A172 (cell line): ENCODE measurements at places on chromosomes 13 and 19. TPM values are rescaled to one million over a fixed set of nuclear protein-coding genes. Genes with fewer than 3 reads are reported as not detected.

DNA sequence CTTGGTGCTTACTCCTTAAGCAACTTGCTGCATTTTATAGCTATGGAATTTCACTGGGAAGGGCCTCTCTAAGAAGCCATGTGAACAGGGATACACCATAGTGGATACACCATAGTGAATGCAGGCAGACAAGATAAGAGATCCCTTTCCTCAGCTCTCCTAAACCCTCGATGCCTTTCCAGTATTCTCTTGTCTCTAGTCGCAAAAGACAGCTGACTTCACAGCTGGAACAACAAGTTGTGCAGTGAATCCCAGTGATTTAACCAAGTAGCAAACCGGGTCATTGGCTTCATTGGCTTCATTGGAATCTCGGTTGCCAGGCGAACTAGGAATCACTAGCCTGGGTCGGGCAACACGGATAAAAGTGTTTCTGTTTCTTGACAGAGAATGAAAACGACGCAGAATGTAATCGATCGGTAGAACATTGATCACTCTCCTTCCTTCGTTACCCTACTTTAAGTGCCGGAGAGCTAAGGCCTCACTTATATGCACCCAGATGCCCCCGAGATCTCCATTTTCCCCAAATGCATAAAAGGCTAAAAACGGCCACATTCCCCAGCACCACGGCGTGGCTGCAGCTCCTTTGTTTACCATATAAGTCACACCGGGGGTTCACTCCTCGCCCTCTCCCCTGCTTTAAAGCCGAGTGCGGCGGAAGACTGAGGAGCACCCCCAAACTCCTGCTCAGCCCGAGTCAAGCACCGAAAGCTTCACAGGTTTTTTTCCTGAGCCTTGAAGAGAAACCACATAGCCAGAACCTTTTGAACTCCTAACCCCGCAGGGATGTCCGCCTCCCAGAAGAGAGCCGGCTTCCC is 674 bp downstream of the TRPC4 start:
- no peak for DNase-seq

DNA sequence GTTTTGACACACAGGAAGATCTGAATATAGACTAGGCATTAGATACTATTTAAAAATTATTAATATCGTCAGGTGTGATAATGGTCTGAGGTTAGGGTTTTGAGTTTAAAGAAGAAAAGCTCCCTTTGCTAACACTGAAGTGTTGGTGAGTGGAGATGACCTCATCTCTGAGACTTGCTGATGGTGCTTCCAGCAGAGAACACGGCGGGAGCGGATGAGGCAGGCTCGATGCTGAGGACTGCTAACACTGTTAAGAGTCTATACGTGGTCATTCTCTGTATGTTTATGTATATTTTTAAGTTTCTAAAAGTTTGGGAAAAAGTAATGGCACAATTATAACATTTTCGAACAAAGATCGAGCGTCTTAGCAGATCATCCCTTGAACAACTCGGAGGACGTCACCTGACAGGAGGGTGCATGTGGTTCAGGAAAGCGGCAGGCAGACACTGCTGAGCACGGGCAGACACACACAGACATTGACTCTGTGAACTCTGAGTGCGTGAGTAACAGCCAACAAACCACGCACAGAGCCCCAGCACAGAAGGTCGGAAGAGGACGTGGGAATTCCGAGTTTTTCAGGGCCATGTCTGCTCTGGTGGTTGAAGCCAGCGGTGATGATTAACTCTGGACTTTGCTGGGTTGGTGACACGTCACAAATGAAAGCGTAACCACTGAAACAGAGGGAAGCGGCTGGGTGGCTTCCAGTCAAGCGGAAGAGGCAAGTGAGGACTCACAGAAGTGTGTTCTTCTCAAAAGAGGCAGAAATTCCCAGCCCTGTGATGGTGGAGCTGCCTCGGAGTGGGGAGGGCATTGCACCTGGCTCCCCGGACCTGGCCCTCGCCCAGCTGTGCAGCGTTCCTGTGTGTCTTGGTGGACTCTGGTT is 91.9 kb upstream of the TEX29 start:
- peak; percentile 7 for DNase-seq

GRCh38 chr13:82740442-82740841 is 1141.8 kb downstream of the SLITRK1 start:
- DNase-seq, result no peak

- DNase-seq, result no peak
Measured at GRCh38 chr19:30001791-30002190, 59.8 kb downstream of the URI1 start.

The LDLR gene
- 118 and 151 TPM in 2 replicates for total RNA-seq

DNA sequence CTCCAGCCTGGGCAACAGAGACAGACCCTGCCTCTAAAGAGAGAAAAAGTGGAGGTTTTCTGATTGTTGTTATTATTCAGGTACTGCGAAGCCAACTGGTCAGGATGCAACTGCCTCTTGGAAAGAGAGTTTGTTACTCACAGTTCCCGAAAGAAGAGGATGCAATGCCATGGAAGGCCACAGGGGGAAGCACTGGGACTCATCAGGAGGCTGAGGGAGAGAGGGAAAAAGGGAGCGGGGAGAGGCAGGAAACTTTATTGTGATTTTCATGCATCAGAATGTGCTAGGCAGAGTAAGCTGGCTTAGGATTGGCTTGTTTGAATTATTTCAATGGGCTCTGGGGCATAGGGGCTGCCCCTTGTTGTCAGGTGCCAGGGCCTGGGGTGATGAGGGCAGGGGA is 27.6 kb downstream of the MYO9B start:
- peak; percentile 52 for DNase-seq

DNA sequence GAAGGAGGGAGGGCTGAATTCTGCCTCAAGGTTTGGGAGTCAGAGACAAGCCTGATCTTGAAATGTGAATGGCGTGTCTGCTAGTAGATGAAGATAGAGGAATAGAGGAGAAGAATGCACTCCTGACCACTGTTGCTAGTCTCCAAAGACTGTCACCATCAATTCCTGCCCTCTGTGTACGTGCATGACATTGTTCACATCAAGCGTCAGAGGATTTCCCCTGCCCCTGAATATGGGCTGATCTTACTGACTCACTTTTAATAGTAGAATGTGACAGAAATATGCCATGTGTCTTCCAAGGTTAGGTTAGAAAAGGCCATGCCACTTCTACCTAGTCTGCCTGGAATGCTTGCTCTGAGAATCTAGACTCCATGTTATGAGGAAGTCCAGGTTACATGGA is 538.6 kb downstream of the DIAPH3 start:
- no peak for DNase-seq

The ZNF723 gene
- total RNA-seq, result 0.19 TPM in 1 of 2 replicates, not detected in the other

DNA sequence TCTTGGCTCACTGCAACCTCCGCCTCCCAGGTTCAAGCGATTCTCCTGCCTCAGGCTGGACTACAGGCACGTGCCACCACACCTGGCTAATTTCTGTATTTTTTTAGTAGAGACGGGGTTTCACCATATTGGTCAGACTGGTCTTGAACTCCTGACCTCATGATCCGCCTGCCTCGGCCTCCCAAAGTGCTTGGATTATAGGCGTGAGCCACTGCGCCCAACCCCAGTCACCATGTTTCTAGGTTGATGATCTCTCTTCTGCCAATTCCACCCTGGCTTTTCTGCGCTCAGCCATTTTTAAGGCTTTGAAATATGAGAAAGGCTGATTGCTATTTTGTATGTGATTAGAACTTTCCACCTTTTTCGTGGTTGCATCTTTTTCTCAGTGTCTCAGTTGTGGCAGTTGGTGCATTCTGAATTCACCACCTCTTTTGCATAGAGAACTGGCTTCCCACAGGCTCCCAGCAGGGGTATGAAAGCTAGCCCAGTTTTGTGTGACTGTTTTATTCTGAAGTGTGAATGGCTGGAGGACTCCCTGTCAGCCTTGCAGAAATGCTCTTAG is 15.5 kb downstream of the CEACAM1 start:
- DNase-seq, result no peak

GRCh38 chr13:109651854-109652253 is 134.5 kb downstream of the IRS2 start:
- DNase-seq, result no peak

The KRTDAP gene
- total RNA-seq, result not detected in 2 replicates

The ZNF577 gene
- total RNA-seq, result 0.19 and 0.57 TPM in 2 replicates

The RDH8 gene
- total RNA-seq, result not detected in 2 replicates

The BRME1 gene
- 0.48 and 3.0 TPM in 2 replicates for total RNA-seq

DNA sequence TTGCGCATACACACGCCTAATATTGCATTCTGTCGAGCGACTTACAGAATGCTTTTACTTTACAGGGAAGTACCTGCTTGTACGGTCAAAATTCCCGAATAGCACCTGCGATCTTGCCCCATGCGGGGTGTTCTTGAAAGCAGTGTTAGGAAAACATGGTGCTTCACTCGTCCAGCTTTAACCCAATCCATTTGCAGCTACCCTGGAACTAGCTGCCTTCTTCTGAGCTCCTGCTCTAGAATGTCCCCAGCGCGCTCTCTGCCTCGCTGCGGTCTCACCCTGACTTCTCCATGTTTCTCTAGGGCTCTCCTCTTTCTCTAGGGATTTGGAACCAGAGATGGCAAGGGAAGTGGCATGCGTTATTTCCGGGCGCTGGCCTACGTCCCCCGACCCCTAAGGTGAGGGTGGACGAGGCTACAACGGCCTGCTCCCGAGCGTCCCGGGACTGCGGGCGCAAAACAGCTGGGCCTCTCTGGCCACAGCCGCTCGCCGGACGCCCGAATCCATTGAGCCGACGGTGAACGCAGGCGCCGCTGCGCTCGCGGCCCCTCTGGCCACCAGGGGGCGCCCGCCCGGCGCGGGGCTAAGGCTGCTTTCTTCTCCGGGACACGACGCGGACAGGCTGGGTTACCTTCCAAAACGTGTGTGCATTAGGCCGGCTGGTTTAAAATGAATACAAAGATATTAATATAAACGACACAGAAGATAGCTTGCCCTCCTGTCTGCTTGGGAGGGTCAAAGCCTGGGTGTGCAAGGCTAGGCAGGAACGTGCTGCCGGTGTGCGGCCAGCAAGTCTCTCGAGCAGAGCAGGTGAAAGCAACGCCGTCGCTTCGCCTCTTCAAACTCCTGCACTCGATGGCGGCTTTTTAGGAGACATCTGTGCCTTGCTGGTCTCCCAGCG is 1.8 kb upstream of the SPRY2 start:
- peak; percentile 28 for DNase-seq

GRCh38 chr19:33484226-33484774 is 37.3 kb downstream of the PEPD start:
- DNase-seq, result no peak

DNA sequence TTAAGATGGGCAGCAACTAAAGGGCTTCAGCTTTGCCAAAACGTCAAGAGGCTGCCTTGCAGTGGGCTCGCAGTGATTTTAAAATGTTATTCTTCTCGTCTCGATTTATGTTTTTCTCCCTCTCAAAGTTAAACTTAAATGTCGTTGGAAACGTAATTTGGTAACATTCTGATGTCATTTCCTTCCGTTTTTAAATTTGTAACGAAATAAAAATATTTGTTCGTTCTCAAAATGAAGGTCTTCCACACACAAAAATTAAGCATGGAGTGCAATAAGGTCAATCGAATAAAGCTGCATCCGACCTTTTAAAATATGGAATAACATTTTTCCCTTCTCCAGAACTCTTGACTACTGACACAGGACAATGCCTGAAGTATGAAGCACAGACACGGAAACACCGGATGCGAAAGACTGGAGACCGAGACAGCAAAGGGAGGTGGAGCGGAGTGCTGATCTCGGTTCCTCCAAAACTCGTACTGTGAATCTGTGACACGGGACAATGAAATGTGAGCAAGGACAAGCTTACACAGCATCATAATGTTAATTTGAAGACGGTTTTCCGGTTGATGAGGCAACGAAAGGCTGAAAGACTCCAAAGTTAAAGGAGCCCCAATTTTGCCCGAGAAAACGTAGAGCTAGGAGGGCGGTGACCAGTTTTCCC is 850 bp downstream of the MTMR6 start:
- peak; percentile 35 for DNase-seq

The TJP3 gene
- 0.93 and 0.98 TPM in 2 replicates for total RNA-seq

DNA sequence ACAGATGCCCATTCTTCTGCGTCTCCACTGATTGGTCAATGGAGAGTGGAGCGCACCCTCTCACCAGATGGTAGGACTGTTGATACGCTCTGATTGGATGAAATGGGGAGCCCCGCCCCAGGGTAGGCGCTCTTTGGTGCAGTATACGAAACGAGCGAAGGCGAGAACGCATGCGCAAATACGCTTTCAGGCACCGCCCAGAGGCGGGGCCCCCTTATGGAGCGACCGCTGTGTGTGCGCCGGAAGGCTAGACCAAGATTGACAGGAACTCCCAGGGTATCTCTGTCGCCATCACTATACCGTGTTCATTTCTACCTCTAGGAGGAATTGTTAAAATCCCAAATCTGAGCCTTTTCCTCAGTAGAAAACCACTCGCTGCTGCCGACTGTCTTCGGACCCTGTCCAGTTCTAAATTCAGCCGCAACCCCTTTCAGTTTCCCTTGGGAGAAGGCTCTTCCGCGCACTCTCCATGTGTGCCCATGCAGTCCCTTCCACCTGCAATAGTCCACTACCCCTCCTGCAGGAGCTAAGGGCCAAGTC is 720 bp upstream of the HNRNPL start:
- DNase-seq, result no peak

The TEX101 gene
- total RNA-seq, result not detected in 2 replicates

The CD22 gene
- 3.4 and 7.6 TPM in 2 replicates for total RNA-seq

The SMIM17 gene
- 1.4 and 2.0 TPM in 2 replicates for total RNA-seq

The LYPD5 gene
- 0.31 TPM in 1 of 2 replicates, not detected in the other for total RNA-seq

The BST2 gene
- total RNA-seq, result 0.29 and 1.7 TPM in 2 replicates

DNA sequence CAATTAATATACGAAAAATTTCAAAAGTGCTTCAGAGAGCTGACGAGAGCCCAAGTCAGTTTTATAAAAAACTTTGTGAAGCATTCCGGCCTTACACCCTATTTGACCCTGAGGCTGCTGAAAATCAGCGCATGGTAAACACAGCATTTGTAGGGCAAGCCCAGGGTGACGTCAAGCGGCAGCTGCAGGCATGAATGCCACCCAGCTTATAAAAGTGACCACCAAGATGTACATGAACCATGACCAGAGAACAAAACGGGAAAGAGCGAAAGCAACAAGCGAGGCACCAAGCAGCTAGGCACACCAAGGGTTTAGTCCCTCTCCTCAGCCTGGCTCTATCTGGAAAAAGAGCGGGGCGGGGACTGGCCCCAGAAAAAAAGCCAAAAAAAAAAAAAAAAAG is 6.0 kb downstream of the SIGLEC11 start:
- DNase-seq, result no peak

The KL gene
- total RNA-seq, result 0.05 TPM in 1 of 2 replicates, not detected in the other

DNA sequence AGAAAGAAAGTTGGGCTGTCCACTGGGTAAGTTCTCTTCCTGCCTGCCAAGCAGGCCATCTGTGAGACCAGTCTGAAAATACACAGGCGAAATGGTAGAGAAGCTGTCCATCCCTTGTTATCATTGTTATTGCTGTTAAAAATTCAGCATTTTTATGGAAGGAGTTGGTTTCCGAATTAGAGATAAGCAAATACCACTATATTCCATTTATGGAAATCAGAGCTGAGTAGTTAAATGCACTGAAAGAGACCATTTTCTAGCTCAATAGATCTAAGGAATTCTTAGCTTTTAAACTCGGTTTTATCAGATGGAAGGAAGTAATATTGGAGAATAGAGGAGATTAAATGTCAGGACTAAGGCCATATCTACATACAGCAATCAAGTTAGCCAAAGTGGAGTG is 40.7 kb downstream of the MZT1 start:
- no peak for DNase-seq

The NAPSA gene
- total RNA-seq, result 0.07 and 0.16 TPM in 2 replicates

DNA sequence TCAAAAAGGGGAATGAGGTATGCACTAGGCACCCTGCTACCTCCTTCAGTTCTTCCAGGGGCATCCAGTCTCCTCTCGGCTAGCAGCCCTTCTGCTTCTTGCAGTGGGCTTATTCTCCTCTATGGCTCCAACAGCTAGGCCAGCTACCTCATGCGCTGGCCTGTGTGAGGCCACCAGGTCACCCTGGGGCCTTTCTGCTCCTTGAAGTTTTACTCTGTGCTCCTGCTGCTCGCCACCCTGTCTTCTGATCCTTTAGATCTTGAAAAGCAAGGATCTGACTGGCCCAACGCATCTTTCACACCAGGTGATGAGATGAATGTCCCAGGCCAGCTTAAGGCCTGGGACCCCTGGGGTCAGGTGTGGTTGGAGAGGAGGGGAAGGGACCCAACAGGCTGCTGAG is 66.2 kb downstream of the RUBCNL start:
- no peak for DNase-seq
